ENCODE measurements at places on chromosomes 5 and 9.

GRCh38 chr5:1546556-1546955 lies 22.8 kb upstream of the LPCAT1 start:
- DNase-seq: no peak

GRCh38 chr9:97276310-97276852 lies 31.1 kb upstream of the CCDC180 start:
- no peak for DNase-seq

DNA sequence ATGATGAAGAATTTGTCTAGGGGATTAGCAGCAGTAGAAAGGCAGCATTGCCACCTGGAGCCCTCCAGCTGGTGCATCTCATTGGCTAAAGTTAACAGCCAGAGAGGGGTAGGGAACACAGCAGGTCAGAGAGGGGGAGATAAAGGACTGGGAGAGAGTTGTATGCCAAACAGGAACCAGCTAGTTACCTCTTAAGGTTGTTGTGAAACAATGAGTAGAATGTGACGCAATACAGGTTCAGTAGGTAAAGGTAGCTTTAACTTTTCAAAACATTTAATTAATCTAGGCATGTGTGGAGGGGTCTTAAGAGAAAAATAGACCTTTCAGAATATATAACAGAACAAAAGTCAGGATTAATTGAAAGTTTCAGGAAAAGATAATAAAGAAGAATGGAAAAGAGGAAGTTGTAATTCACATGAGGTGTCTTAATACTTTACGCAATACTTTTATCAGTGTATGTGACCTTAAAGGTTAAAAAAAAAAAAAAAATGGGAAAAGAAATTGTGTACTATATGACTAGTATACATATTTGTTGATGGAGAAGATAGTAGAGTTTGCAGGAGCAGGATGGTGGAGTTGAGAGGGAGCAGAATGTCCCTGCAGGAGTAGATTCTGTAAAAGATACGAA lies 14.3 kb downstream of the FBXO38 start:
- peak; percentile 60 for DNase-seq

DNA sequence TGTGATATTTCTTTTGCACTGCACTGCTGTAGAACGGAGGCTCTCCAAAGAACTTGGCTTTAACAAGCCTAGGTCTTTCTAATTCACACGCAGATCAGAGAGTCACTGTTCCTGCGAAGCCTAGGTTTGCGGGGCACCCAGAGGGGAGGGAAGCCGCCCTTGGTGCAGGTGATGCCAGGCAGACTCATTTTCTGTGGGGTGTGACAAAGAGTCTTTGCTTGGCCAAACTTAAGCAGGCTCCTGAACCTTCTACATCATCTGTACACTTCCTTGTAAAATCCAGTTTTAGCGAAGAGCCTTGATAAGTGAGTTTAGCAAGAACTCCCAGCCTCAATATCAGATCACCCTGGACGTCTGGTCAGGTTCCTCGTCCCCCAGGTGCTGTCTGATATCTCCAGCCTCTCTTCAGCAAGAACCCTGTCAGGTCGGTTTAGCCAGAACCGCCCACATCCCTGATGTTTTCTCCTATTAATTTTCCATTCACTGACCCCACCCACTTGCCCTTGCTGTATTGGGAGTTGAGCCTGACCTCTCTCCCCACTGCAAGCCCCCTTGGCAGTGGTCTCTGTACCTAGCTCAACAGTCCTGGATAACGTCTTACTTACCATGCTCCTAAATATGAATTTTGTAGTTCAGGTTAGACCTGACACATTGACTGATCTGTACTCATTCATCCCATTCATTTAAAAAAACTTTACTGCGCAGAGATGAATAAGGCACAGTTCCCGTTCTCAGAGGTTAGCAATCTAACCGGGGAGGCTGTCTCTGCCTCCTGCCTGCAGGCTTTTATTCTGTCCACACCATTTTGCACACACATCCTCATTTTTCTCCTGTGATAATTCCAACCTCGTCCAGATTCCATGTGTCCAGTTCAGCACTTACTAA lies 880 bp upstream of the UBAC1 start:
- DNase-seq: peak; percentile 43

DNA sequence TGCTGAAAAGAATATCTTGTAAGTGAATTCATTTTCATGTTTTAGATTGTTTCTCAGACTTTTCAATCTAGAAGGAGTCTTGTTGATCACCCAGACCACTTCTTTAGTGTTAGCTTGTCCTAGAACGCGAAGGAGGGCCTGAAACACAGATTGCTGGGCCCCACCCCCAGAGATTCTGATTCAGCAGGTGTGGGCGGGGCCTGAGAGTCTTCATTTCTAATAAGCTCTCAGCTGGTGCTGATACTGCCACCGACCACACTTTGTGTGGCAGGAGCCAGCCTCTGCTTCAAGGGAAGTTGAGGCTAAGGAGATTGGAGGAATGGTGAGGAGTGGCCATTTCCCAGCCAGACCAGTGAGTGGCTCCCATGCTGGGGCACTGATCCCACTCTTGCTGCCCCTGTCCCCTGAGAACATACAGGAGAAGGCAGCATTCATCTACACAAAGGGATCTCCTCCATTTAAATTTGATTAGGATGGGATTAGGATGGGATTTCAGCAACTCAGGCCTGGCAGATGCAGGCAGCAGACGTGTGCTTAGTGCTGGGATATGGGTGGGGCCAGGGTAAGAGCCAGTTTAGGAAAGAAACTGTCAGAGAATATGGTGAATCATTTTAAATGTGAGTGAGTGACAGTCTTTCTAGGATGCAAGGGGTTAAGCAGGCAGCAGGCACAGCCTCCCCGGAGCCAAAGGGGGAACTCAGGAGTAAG lies 35.9 kb downstream of the ZNF618 start:
- no peak for DNase-seq

- DNase-seq: no peak
Measured at GRCh38 chr5:148915224-148915817, 88.9 kb downstream of the ADRB2 start.

Measured in Kasumi-1 (cell line).